ENCODE measurements at places on chromosomes 7 and 10.

DNA sequence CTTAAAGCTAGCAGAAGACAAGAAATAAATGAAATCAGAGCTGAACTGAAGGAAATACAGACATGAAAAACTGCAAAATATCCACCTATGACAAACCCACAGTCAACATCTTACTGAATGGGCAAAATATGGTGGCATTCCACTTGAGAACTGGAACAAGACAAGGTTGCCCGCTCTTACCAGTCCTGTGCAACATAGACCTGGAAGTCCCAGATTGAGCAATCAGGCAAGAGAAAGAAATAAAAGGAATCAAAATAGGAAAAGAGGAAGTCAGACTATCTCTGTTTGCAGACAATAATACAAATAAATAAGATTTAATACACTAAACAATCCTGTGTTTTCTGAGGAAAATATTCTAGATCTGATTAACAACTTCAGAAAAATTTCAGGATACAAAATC lies 570.5 kb upstream of the SEMA3D start:
- no peak for DNase-seq

GRCh38 chr10:129932751-129933433 lies 31.2 kb downstream of the EBF3 start:
- DNase-seq = no peak

DNA sequence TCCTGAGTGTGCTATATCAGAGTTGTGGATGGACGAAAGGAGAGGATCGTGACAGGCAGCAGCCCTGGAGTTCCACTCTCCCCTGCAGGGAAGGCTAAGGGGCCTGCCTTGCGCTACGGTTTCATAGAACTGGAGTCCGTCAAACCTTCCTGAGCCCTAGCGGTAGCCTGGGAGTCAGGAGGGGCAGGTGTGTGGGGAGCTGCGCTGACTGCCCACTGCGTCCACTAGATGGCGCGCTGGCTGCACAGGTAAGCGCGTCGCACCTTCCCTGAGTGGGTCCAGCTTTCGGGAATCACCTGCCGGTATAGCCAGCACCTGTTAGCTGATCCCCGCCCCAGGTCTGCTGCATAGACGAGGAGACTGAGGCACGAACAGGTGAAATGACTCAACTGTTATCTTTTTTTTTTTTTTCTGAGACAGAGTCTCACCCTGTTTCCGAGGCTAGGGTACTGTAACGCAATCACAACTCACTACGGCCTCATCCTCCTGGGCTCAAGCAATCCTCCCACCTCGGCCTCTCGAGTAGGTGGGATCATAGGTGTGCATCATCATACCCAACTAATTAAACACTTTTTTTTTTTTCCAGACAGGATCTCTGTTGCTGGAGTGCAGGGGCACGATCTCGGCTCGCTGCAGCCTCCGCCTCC lies 20.2 kb upstream of the BAIAP2L1 start:
- DNase-seq = peak; percentile 85

- no peak for DNase-seq
These were observed 47.0 kb downstream of the PTPRE start for GRCh38 chr10:127953876-127954275.

DNA sequence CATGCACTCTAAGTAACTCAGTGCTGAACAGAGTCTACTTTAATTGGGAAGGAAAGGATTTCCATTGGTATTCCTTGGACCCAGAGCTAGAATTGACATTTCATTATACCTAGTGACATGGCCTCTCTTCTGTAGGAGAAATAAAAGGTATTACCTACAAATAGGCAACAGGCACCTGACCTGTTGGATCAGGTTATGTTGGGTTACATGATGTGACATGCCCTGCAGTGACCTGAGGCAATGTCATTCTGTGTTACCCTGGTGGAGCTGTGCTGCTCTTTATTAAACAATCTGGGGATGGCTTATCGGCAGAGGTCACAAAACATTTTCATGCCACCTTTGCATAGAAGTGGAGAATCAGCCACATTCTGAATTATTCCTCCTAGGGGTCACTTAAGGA lies 427.7 kb downstream of the MDFIC start:
- no peak for DNase-seq

GRCh38 chr7:101832205-101832631 lies 14.8 kb downstream of the CUX1 start:
- DNase-seq = peak; percentile 12

DNA sequence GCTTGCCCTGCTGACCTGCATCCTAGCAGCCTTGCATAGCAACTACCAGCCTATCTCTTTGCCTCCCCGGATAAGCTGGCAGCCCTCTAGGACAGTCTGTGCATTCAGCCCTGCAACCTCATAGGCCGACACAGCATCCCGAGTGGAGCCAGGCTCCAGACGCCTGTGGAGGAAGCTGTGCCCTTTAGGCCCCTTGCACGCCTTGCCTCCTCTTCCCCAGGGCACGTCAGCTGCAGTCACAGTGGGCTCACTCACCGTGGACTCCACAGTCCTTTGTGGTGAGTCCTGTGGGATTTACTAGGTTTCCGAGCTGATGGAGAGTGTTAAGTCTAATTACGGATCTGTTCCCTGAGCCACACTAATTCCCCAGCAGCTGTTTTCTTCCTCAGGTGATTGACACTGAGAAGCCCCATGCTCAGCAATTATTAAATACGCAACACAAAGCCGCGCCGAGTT lies 540.0 kb downstream of the TCERG1L start:
- no peak for DNase-seq

- no peak for DNase-seq
These were observed 52.7 kb downstream of the SCIN start for GRCh38 chr7:12623223-12623622.

DNA sequence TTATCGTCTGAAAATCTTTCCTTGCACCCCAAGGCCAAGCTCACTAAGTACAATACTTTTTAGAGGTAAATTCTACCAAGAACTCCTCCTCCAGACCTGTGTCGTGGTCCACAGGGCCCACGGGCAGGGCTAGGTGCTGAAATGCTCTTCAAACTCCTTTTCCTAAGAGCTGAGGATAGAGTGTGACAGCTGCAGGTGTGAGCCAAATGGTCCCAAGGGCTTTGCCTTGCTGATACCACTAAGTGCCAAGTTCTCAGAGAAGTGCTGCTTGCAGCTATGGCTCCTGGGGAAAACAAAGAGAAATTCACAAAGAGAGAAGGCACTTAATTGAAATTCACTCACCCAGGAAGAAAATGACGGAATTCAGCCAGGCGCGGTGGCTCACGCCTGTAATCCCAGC lies 868.9 kb upstream of the AUTS2 start:
- no peak for DNase-seq

DNA sequence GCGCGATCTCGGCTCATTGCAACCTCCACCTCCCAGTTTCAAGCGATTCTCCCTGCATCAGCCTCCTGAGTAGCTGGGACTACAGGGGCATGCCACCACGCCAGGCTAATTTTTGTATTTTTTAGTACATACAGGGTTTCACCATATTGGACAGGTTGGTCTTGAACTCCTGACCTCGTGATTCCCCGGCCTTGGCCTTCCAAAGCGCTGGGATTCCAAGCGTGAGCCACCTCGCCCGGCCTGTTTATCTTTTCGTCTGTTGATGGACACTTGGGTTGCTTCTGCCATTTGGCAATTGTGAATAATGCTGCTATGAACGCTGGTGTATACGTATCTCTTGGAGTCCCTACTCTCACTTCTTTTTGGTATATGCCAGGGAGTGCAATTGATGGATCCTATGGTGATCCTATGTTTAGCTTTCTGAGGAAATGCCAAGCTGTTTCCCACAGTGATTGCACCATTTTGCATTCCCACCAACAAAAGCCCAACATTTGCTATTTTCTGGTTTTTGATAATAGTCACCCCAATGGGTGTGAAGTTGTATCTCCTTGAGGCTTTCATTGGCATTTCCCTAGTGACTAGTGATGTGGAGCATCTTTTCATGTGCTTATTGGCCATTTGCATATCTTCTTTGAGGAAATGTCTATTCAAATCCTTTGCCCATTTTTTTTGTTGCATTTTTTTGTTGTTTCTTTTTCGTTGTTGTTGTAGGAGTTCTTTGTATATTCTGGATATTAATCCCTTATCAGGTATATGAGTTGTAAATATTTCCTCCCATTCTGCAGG lies 3.5 kb downstream of the ANTXRL start:
- no peak for DNase-seq

DNA sequence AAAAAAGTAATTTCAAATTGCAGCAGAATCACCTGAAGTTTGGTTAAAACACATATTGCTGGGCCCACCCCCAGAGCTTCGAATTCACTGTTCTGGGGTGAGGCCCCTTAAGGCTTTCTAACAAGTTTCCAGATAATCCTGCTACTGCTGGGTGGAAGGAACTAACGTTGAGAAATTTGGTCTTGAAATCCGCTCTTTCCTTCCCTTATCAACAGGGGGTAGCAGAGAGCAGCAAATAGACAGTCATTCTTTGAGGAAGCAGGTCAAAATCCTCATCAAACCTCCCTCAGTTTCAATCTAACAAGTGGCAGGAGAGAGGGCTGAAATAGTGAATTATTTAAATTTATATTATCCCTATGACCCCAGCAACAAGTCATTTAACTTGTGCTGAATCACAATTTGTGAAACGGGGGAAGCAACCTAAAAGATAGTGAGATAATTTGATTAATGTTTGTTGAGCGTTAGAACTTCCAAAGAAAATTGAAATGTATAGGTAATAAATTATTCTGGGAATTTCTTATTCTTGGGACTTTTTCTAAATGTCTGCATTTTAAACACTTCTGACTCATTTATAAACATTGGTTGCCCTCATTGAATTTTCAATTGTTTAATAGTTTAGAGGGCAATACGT lies 21.7 kb upstream of the MALSU1 start:
- DNase-seq = no peak

- DNase-seq = no peak
These were observed 45.1 kb downstream of the CAMK1D start for GRCh38 chr10:12394241-12395033.

DNA sequence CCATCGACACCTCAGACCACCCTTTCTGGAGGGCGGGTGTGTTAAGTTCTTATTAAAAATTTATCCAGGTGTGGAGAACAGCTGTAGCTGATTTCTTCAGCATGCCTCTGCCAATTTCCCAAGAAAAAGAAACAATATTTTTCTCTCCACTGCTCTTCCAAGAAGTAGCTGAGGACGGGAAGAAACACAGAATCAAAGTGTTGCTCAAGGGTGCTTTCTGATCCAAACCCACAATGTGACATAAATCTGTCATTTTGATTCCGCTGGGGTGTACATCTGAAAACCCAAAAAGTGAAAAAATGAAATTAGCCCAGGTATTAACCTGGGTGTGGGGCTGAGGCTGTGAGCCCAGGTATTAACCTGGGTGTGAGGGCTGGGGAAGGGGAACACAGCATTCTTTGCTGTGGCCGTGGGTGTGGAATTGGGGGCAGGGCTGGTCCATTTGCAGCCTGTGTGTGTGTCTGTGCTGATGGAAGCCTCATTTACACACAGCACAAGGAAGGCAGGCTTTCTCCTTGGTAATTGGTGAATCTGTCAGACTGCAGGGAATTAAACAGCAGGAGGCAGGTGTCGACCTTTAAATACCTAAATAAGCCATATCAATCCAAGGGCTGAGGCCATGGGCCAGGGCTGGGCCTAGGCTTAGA lies 48.4 kb upstream of the CCDC3 start:
- no peak for DNase-seq

- DNase-seq = no peak
These were observed 34.7 kb downstream of the GRIFIN start for GRCh38 chr7:2441430-2442058.

GRCh38 chr7:122637784-122638183 lies 61.1 kb downstream of the RNF133 start:
- DNase-seq = no peak

DNA sequence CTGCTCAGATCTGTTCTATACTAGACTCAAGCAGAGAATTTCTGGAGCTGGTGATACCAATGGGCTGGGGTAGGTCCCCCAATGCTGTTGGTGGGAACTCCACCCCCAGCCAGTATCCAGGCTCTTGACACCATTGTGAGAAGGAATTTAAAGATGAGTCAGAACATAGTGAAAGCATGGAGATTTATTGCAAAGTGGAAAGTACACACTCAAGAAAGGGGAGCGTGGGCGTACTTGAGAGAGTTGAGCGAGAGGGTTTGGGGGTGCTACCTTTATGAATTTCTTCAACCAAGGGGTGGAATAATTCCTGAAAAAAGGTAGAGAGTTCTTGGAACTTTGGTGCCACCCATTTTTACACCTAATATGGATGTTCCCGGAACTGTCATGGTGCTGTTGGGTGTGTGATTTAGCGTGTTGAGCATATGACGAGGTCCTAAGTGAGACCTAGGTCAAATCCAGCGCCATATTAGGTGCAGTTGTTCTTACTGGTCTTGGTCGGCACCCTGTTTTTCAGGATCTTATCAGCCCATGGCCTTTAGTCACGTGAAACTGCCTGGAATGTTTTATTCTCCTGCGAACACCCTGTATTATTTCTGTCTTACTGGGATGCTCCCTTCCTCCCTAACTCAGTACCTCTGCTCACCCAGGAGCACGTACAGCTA lies 122.0 kb upstream of the AHR start:
- DNase-seq = no peak

DNA sequence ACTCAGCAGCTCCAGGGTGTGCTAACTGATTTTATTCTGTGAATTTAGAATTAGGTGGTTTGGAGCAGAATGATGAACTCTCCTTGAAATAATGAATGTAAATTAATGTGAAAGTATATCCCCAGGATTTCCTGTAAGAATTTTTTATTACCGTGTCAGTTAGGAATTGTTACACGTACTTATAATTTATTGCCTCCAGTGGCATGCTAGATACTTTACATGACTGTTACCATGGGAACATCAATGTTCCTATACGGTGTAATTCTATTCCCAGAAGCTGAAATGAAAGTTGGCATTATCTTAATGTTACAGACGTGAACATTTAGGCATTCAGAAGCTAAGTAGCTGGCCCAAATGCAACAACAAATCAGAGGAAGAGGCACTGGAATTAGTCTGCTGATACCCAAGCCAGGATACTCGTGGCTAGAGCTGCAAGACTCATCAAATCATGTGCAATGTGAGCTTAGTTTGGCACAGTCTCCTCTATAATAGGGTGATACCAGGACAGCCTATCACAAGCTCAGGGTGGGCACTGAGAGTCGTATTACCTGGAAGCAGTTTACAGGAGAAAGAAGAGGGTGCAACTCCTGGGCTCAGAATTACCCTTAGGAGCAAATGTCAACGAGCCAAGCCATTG lies 30.0 kb upstream of the PRKAR2B start:
- no peak for DNase-seq

DNA sequence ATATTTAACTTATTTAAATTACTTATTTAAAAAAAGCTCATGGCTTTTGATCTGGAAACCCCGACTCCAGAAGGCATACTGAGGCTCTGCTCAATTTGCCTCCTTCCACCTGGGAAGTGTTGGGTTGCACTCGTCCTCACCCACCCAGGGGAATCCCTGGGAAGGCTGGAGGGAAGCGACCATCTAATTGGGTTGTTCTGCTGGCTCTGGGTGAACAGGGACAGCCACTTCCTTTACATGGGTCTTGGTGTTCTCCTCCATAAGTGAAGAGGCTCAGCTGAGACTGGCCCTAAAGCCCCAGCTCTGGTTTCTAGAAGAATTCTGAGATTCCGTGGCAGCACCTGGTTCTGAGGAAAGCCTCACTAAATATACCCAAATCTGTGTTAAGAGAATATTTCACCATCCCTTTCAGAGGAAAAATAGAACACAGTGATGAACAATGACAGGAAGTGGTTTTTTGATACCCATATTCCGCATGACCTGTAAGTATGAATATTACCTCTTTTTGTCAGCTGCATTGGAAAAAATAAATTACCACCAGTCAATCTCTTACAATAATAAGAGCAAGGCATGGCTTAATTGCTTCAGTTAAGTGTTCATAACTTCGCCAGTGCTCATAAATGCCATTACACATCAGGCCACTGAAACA lies 131.1 kb upstream of the SHH start:
- DNase-seq = no peak

Data from upper lobe of left lung (tissue), 6 donors.